ENCODE measurements at places on chromosomes 6 and 20. TPM values are rescaled to one million over a fixed set of nuclear protein-coding genes. Genes with fewer than 3 reads are reported as not detected.

TGM6 gene
- total RNA-seq = not detected

FOXC1 gene
- total RNA-seq = 17.8 TPM

- DNase-seq = no peak
- H3K4me1 ChIP-seq = peaks cover 31% of the 10 kb centered on the region
- H3K4me3 ChIP-seq = no peak overlapping the region
- no peaks in the 10 kb centered on the region for H3K27me3 ChIP-seq
Observed at GRCh38 chr6:137937834-137938233, 70.8 kb downstream of the TNFAIP3 start.

- peaks cover 10% of the 10 kb centered on the region for H3K4me1 ChIP-seq
- H3K4me3 ChIP-seq = no peak overlapping the region
- no peaks in the 10 kb centered on the region for H3K36me3 ChIP-seq
Observed at GRCh38 chr6:40986364-40986763, 52.7 kb downstream of the UNC5CL start.

- H3K36me3 ChIP-seq = no peaks in the 10 kb centered on the region
- DNase-seq = no peak
- no peaks in the 10 kb centered on the region for H3K4me1 ChIP-seq
- H3K27me3 ChIP-seq = peaks cover 26% of the 10 kb centered on the region
- H3K27ac ChIP-seq = no peak overlapping the region
Observed at GRCh38 chr6:159033160-159034049, 11.4 kb downstream of the TAGAP start.

GRCh38 chr6:136582711-136583471 lies 32.7 kb upstream of the MAP7 start:
- H3K36me3 ChIP-seq = peaks cover 23% of the 10 kb centered on the region
- peaks cover 44% of the 10 kb centered on the region for H3K4me1 ChIP-seq
- H3K4me3 ChIP-seq = no peak overlapping the region
- peak; percentile 88 for DNase-seq

DNA sequence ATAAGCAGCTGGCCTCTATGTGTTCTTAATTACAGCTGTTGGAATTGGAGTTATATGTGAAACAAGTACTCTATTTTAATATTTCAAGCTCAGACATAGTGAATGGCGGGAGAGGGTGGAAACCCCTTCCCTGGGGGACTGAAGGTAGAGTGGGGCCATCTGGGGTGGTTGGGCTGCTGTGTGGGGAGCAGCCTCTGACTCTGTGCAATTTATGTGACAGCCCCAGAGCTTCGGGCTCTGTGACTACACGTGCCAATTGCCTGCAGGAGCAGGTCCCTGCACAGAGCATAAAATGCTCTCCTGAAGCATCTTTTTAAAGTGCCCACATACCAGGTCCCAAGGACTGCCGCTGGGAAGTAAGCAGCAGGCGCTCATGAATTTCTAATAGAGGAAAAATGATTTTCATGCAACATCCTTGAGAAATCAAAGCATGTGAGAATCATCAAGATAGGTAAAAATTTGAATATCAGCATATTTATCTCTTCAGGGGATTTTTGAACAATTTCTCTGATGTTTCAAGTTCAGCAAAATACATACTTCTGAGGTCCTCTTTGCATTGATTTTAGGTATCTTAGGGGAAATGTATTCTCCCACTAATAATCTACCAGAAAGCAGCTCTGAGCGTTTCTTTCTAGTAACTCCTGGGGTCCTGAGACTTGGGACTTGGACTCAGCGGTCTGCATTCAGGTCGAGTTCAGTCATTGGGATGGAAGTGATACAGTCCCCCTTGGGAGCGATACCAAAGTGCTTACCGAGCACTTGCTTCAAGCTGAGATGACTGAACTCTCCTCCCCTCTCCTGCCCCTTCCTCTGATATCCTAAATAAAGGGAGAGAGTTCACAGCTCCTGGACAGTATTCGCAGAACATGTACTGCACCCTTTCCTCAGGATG lies 40.0 kb downstream of the ALDH8A1 start:
- H3K4me3 ChIP-seq = peak overlapping the region; percentile 83
- peaks cover 51% of the 10 kb centered on the region for H3K4me1 ChIP-seq
- H3K36me3 ChIP-seq = peaks cover 7% of the 10 kb centered on the region
- DNase-seq = no peak
- peak overlapping the region; percentile 97 for H3K27ac ChIP-seq

GRCh38 chr20:23125625-23126191 lies 39.6 kb upstream of the CD93 start:
- H3K27ac ChIP-seq = no peak overlapping the region
- DNase-seq = no peak
- H3K27me3 ChIP-seq = peaks cover 8% of the 10 kb centered on the region
- H3K36me3 ChIP-seq = no peaks in the 10 kb centered on the region

GRCh38 chr6:45377043-45377553 lies 636 bp downstream of the SUPT3H start:
- peak overlapping the region; percentile 93 for H3K4me3 ChIP-seq
- DNase-seq = no peak
- H3K27me3 ChIP-seq = no peaks in the 10 kb centered on the region
- H3K36me3 ChIP-seq = no peaks in the 10 kb centered on the region

DNA sequence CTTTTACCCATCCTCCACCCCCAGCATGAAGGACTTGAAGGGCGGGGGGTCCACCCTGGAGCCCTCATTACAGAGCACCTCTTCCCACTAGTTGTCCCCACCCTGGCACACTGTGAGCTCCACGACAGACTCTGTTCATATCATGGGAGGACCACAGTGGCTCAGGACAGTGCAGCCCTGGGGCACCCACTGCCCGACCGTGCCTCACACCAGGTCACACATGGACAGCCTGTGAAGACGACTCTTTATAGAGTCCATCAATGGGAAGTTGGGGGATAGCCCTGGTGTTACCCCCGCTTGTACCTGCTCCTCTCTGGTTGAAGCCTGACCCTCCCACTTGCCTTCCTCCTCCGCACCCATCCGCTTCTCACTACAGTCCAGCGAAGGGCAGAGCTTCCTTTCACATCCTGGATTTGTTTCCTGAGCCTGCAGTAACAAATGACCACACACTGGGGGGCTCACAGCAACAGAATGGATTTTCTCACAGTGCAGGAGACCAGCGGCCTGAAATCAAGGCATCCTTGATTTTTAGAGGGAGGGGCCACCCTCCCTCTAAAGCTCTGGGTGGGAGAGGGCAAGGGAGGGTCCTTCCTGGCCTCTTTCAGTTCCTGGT lies 15.5 kb downstream of the ZNF831 start:
- H3K36me3 ChIP-seq = no peaks in the 10 kb centered on the region
- no peak overlapping the region for H3K4me3 ChIP-seq
- no peaks in the 10 kb centered on the region for H3K4me1 ChIP-seq
- DNase-seq = no peak
- H3K27ac ChIP-seq = no peak overlapping the region

- H3K27ac ChIP-seq = peak overlapping the region; percentile 54
- peak; percentile 28 for DNase-seq
- no peaks in the 10 kb centered on the region for H3K36me3 ChIP-seq
- peaks cover 5% of the 10 kb centered on the region for H3K27me3 ChIP-seq
- H3K4me1 ChIP-seq = peaks cover 47% of the 10 kb centered on the region
Observed at GRCh38 chr6:43771210-43771857, 1.3 kb downstream of the VEGFA start.

- H3K27ac ChIP-seq = no peak overlapping the region
- H3K36me3 ChIP-seq = peaks cover 5% of the 10 kb centered on the region
- no peak for DNase-seq
- H3K4me1 ChIP-seq = peaks cover 46% of the 10 kb centered on the region
Observed at GRCh38 chr6:132089173-132089572, 138.0 kb upstream of the CCN2 start.

DNA sequence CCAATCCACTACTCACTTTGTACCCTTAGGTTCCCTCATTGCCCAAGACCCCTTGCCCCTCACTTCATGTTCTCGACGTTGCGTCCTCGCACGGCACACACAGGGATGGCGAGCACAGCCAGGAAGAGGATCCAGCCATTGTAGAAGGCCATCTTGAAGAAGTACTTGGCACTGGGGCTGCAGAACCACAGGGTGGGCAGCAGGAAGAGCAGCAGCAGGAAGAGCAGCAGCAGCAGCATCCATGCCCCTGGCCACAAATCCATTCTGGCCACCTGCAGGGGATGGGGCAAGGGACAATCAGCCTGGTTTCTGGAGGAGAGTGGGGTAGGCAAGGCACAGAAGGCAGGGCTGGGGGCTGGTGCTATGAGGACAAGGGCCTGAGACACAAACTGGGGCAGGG lies 4.7 kb downstream of the AGPAT1 start:
- no peak overlapping the region for H3K4me3 ChIP-seq
- H3K36me3 ChIP-seq = peaks cover 34% of the 10 kb centered on the region
- DNase-seq = no peak
- H3K27me3 ChIP-seq = peaks cover 7% of the 10 kb centered on the region
- peaks cover 67% of the 10 kb centered on the region for H3K4me1 ChIP-seq
- H3K27ac ChIP-seq = peak overlapping the region; percentile 21

GRCh38 chr6:13248053-13248452 lies 80.3 kb downstream of the TBC1D7 start:
- DNase-seq = peak; percentile 28
- peaks cover 2% of the 10 kb centered on the region for H3K27me3 ChIP-seq
- H3K36me3 ChIP-seq = no peaks in the 10 kb centered on the region
- peak overlapping the region; percentile 64 for H3K27ac ChIP-seq

- H3K4me1 ChIP-seq = no peaks in the 10 kb centered on the region
- H3K4me3 ChIP-seq = no peak overlapping the region
- DNase-seq = peak; percentile 31
- no peaks in the 10 kb centered on the region for H3K36me3 ChIP-seq
- H3K27ac ChIP-seq = no peak overlapping the region
Observed at GRCh38 chr20:63553251-63553932, 567 bp upstream of the FNDC11 start.
